Lung microvascular endothelial cell (primary cell): ENCODE measurements at places on chromosomes 16 and 17. TPM values are rescaled to one million over a fixed set of nuclear protein-coding genes. Genes with fewer than 3 reads are reported as not detected.

Gene KCNH6
- under 0.01 and 0.20 TPM in 2 replicates for total RNA-seq

Gene TEPSIN
- total RNA-seq, result 5.2 and 8.3 TPM in 2 replicates

Gene ABI3
- 6.0 and 14.4 TPM in 2 replicates for total RNA-seq

Gene EPN3
- total RNA-seq, result 0.22 TPM in 1 of 2 replicates, not detected in the other

Gene DPEP1
- 0.20 and 0.44 TPM in 2 replicates for total RNA-seq

Gene HS3ST2
- not detected in 2 replicates for total RNA-seq

Gene HSD17B2
- 155 and 398 TPM in 2 replicates for total RNA-seq

Gene PLEKHG4
- 5.8 and 10.2 TPM in 2 replicates for total RNA-seq

Gene ERI2
- total RNA-seq, result 11.6 and 13.7 TPM in 2 replicates

Gene TBC1D3E
- total RNA-seq, result not detected in 2 replicates

Gene PMFBP1
- total RNA-seq, result under 0.01 TPM in 2 replicates

Gene CCDC154
- under 0.01 and 0.40 TPM in 2 replicates for total RNA-seq

Gene KRT39
- not detected in 2 replicates for total RNA-seq

Gene ARHGDIG
- total RNA-seq, result under 0.01 and 0.22 TPM in 2 replicates

Gene PDILT
- not detected in 2 replicates for total RNA-seq

Gene TBC1D26
- not detected in 2 replicates for total RNA-seq

Gene BIRC5
- total RNA-seq, result 10.3 and 50.3 TPM in 2 replicates

Gene NT5C3B
- 64.7 and 74.5 TPM in 2 replicates for total RNA-seq

Gene WSCD1
- total RNA-seq, result 5.2 and 11.6 TPM in 2 replicates

Gene YPEL2
- 46.0 and 60.9 TPM in 2 replicates for total RNA-seq

Gene TTYH2
- total RNA-seq, result 0.40 and 0.44 TPM in 2 replicates

Gene SLC52A1
- total RNA-seq, result under 0.01 and 0.22 TPM in 2 replicates

Gene RMI2
- 0.99 and 2.8 TPM in 2 replicates for total RNA-seq

Gene OR1F1
- total RNA-seq, result not detected in 2 replicates

Gene RAI1
- 5.0 and 5.8 TPM in 2 replicates for total RNA-seq

Gene FSCN2
- total RNA-seq, result 0.20 and 0.44 TPM in 2 replicates

Gene DNASE1L2
- total RNA-seq, result 0.22 and 0.40 TPM in 2 replicates

Gene CD300LB
- total RNA-seq, result not detected in 2 replicates

Gene SERPINF2
- under 0.01 TPM in 1 of 2 replicates, not detected in the other for total RNA-seq

Gene ZP2
- total RNA-seq, result under 0.01 and 0.22 TPM in 2 replicates

Gene VAT1L
- 0.20 and 3.3 TPM in 2 replicates for total RNA-seq

Gene PIGQ
- total RNA-seq, result 14.2 and 20.2 TPM in 2 replicates

Gene GAS7
- total RNA-seq, result 1.5 and 3.0 TPM in 2 replicates

Gene TMC6
- 20.9 and 31.9 TPM in 2 replicates for total RNA-seq

Gene AOC2
- 0.22 and 0.40 TPM in 2 replicates for total RNA-seq

Gene TBC1D3
- total RNA-seq, result 0.44 and 1.8 TPM in 2 replicates

Gene LAT
- total RNA-seq, result 0.22 and 0.79 TPM in 2 replicates
